ENCODE measurements at places on chromosomes 4 and X.

- peak; percentile 73 for DNase-seq
These were observed 651 bp downstream of the UCHL1 start for GRCh38 chr4:41257257-41257901.

DNA sequence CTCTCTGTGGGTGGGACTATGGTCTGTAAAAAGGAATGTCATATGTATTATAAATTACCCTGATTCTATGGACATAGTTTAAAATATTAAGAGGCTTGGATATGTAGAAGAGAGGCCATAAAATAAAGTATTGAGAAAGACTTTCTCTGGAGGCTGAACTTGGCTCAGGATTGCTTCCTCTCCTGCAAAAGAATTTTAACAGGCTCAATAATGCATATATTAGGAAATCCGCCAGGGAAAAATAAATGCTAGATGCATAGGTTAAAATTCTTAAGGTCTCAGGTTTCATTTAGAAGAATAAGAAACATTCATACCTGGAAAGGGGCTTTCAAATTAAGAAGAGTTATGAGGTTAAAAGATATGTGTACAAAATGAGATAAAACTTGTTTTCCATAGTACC lies 424.3 kb downstream of the ARAP2 start:
- no peak for DNase-seq

DNA sequence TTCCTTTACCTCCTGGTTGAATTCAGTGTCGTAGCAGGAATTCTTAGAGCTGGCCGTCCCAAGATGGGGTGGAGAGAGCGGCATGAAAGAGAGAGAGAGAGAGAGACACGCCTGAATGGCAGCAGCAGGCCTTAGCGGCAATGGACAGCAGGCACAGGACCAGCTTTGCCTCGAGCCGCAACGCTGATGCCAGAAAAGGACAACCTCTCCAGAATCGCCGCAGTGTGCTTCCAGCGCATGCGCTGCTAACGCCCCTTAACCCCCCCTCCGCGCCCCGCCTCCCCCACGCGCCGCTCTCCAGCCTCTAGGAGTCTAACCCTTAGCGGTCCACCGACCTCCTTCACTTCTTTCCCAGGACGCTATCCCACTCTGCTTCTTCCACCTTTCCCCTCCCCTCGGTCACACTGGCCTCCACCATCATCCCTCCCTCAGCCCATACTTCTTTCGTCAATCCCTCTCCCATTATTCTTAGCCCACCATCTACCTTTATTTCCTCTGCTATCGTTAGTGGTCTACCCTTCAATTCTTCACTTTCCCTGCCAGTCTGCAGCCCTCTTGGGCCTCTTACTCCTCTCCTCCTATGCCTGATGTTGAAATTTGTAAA lies 10.5 kb upstream of the ZCCHC13 start:
- peak; percentile 69 for DNase-seq

GRCh38 chr4:106270736-106271135 lies 45.3 kb downstream of the TBCK start:
- no peak for DNase-seq

DNA sequence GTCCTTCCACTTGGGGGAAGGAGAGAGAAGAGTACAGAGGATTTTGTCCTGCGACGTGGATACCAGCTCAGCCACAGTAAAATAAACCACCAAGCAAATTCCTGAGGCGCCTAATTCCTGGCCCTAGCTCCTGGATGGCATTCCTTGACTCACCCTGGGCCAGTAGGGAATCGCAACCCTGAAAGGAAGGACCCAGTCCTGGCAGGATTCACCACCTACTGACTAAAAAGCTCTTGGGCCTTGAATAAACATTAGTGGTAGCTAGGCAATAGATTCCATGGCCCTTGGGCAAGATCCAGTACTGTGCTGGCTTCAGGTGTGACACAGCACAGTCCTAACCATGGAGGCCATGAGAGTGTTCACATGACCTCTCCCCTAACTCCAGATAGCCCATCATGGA lies 45.6 kb downstream of the GABRA3 start:
- no peak for DNase-seq

GRCh38 chr4:6427439-6428090 lies 44.8 kb downstream of the PPP2R2C start:
- DNase-seq = no peak

DNA sequence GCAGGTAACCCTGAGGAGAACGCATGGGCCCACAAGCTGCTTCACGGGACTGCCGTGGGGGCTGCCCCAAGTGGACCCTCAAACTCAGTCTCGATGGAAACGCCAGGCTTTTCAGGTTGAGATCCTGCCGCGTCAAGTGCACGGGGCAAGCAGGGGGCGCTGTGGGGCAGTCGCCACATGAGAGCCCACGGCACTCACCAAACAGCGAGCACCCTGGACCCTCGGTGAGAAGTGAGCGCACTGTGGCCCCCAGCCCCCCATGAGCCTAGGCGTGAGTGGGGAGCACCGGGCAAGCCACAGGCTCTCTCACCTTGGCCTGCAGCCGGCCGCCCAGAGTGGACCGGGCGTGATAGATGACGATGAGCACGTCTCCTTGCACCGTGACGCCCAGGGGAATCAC lies 50.9 kb upstream of the CPLX1 start:
- no peak for DNase-seq

GRCh38 chr4:126051689-126052424 lies 737.1 kb downstream of the FAT4 start:
- peak; percentile 91 for DNase-seq

DNA sequence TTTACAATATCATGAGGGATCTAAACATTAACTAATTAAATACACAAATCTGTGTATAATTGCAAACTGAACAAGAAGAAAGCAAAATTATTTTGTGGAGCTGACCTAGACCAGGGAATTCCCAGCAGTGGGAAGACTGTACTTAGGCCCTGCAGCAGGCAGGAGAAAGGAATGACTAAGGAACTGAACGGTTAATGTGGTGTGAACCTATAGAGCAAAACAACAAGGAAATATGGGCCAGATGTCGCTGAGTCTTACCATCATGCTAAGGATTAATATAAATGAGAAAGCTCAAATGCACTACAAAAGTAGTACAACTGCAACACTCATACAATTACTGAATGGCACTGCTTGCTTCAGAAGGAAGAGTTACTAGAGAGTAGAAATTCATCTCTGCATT lies 120.3 kb upstream of the ATXN3L start:
- DNase-seq = no peak

DNA sequence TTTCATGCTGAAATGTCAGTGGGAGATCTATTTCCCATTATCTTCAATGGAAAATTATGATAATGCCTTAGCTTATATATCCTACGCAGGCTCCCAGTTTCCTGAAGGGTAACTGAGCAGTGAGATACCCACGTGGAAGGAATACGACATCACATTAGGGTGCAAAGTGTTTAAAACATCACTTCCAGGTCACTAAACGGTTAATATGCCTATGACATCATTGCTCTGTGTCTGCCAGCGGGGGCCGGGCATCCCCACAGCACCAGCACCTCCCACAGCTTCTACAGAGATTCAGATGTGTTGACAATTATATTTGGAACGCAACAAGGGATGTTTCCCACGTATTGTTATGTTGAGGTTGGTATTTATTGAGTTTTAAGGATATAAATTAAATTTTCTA lies 27.1 kb downstream of the TMEM271 start:
- DNase-seq = peak; percentile 8

DNA sequence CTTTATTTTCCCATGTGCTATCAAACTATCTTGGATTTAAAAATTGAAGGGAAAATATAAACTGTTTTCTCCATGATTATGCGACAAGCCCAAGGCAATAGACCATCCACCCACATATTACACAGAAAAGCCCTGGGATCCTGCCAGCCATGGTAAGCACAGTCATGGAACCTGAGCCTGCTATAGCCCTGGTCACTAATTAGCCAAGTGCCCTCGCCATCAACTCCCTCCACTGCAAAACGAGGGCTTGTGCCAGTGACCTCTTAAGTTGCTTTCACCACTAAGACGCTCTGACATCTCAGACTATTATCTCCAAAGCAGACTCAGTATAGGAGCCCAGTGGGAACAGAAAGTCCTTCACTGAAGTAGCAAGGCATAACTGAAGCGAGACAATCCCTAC lies 69.2 kb downstream of the NLGN4X start:
- no peak for DNase-seq

DNA sequence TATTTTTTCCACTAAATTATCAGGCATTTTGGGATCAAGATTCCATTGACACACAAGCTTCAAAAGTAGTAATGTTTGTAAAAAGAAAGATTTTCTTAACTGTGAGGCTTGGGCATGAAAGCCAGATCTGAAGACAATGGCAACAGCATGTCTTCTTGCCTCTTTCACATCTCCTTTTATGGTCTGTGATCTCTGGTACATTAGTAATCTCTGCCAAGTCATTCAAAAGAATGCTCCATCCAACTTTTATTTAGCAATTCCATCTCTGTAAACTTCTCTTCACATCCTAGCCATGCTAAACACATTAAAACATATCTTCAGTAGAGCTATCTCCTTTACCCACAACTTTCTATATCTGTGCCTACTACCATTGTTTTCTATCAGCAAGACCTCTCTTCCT lies 465.4 kb downstream of the FAT4 start:
- peak; percentile 22 for DNase-seq

GRCh38 chrX:44260609-44261008 lies 82.9 kb downstream of the EFHC2 start:
- no peak for DNase-seq

DNA sequence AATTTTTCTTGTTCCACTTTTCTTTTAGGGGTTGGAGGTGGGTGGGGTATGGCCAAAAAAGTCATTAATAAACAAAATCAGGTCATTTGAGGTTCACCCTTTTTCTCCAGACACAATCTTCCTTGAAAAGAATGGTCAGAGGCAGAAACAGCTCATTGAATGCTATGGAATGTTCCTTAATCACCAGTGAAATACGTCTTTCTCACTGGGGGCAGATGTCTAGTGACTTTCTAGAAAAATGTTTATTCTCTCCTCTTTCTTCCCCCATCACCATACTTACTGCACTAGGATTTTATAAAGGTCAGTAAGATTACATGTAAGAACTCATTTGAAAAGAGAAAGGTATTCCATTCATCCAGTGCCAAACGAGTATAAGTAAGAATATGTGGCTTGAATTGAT lies 44.5 kb downstream of the MGST2 start:
- DNase-seq = peak; percentile 42

GRCh38 chrX:151983186-151983585 lies 8.7 kb upstream of the GABRE start:
- no peak for DNase-seq

GRCh38 chr4:128376303-128376702 lies 88.7 kb upstream of the PGRMC2 start:
- no peak for DNase-seq

GRCh38 chr4:55435141-55435841 lies 39.5 kb downstream of the TMEM165 start:
- DNase-seq = peak; percentile 49

GRCh38 chr4:131459430-131460101 lies 1689.5 kb upstream of the PCDH10 start:
- no peak for DNase-seq

GRCh38 chr4:184386271-184386781 lies 88.0 kb downstream of the IRF2 start:
- DNase-seq = no peak

DNA sequence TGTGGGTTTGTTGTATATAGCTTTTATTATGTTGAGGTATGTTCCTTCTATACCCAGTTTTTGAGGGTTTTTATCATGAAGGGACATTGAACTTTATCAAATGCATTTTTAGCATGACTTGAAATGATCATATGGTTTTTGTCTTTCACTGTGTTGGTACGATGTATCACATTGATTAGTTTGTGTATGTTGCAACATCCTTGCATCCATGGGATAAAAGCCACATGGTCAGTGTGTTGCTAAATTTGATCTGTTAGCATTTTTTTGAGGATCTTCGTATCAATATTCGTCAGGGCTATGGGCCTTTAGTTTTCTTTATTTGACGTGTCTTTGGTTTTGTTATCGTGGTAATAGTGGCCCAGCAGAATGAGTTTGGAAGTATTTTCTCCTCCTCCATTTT lies 11.3 kb upstream of the BLTP1 start:
- DNase-seq = no peak
